Head of caudate nucleus (tissue), 42 donors: ENCODE measurements at places on chromosomes 7 and 10.
A peak's percentile ranks its signal among the peaks of the same experiment; 100 is the strongest.

GRCh38 chr7:47683485-47683898 is 101.6 kb upstream of the TNS3 start:
- no peak for DNase-seq

- DNase-seq, result no peak
Observed at GRCh38 chr7:40880581-40880980, 745.8 kb downstream of the SUGCT start.

GRCh38 chr10:116260599-116260998 is 12.4 kb downstream of the GFRA1 start:
- DNase-seq, result no peak

GRCh38 chr7:107499731-107500130 is 29.9 kb downstream of the GPR22 start:
- no peak for DNase-seq

DNA sequence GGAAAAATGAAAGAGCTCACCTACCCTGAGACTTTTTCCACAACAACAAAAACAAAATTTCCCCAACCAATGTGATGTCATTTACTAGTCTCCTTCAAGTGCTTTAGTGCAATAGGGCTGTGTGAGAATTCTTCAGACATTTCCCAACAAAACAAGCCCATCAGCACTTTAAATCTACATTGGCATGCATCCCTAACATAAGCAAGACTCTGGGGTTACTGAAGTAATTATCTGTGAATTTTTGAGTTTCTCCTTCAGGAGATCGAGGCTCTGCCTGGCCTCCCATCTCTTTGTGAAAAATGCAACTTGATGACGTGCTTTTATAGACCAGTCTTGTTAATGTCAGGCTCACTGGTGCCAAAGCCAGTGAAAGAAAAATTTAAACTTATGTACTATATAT is 255.6 kb downstream of the GFRA1 start:
- DNase-seq, result no peak

GRCh38 chr7:22612776-22613175 is 112.8 kb upstream of the STEAP1B start:
- no peak for DNase-seq

GRCh38 chr7:129370812-129371211 is 63.4 kb upstream of the STRIP2 start:
- no peak for DNase-seq

GRCh38 chr7:77157446-77157845 is 35.0 kb downstream of the CCDC146 start:
- DNase-seq, result no peak

DNA sequence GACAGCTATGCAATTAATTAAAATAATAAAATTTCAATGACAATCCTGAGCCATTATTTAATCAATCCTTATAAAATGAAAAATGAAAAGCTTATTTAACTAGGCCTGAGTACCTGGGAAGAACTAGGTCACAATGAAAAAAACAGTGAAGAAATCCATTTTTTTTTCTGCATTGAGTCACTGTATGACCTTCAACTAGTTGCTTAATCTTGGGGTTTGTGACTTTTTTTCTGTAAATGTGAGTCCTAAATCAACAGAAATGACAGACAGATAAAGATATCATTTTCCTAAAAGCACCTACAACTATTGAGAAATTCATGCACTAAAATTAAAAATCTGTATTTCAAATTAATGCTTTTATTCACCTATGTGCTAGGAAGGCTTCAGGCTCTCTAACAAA is 96.8 kb downstream of the TMEM26 start:
- no peak for DNase-seq

DNA sequence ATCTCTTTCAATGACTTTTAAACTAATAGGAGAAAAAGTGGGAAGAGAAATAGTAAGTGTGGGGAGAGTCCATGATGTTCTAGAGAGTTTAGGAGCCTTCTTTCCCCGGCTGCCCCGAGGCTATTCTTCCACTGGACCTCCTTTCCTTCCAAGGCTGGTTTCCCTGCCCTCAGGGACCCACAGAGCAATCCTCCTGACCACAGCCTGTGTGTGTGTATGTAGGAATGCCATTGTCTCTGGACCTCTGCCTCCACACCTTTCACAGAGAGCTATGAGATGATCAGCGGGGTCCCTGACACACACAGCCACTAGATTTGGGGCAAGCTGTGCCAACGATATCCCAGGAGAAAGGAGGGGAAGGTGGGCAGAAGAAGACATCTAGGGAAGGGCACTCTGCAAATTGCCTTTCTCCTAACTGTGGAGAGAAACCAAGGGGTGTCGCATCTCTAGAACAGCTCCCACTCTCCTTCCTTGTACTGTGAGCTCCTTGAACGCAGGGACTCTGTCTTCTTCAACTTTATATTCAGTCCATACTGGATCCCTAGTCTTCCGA is 13.3 kb upstream of the CHCHD3 start:
- DNase-seq, result no peak

DNA sequence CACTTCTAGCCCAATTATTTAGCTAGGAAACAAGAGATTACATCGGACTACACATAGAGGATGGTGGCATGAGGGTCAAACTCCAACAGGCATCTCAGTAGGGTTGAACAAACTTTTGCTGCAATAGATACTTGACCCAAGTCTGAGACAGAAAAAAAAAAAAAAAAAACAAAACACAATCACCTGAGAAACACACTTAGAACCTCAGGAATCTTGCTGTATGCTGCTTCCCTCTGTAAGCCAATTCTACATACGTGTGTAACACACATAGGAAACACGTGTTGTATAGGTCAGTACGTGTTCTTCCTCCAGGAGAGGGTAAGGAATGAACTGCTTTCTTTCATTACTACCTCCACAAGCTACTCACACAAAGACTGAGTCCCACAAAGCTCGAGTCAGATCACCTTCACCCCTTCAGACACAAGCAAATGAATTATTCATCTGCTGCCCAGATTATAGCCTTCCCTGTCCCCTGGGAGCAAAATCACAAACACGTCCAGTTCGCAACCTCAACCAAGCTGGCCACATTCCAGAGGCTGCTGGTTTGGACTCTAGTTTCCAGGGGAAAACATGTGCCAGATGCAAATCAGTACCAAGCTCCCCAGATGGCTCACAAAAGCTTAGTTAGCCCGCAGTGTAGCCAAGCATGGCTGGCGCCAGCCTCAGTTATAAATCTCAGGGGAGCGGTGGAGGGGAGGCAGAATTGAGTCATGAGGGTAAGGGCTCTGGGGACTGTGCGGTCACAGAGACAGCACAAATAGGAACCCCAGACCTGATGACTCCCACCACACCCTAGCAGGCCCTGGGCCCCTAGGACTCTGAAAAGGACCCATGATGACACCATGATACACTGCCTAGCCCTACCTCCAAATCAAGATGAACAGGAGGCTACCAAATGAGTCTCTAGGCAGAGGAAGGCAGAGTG is 15.1 kb downstream of the PSAP start:
- peak; percentile 91 for DNase-seq

GRCh38 chr10:31768467-31768866 is 160.2 kb downstream of the ARHGAP12 start:
- DNase-seq, result no peak

DNA sequence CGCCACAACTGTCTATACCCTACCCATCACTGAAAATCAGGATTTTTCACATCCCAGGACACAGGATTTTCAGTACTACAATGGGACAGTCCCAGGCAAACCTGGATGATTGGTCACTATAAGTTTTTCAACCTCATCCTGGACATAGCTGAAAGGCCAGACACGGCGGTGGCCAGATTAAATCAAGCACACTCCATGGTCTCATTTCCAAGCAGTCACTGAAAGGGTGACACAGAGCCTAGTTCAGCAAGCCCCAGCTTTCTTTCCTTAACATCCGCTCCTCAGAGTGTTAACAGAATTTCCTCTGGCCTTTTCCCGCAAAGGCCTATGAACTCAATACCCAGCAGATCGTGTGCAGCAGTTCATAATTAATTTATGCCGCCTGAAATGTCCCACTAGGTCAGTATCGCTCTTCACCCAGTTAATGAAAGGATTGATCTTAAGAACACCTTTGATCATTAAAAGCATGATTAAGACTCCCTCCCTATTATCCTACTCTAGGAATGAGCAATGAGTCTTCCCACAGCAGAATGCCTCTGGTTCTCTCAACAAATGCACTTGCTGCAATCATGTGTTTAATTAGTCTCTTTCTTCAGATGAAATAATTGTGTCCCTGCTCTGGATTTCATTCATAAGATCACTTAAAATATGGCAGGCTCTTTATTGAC is 104.0 kb upstream of the NANOS1 start:
- DNase-seq, result no peak

- no peak for DNase-seq
Observed at GRCh38 chr10:69957886-69958555, 94.6 kb upstream of the MACROH2A2 start.

- no peak for DNase-seq
Observed at GRCh38 chr7:135158141-135158655, 10.3 kb downstream of the TMEM140 start.

DNA sequence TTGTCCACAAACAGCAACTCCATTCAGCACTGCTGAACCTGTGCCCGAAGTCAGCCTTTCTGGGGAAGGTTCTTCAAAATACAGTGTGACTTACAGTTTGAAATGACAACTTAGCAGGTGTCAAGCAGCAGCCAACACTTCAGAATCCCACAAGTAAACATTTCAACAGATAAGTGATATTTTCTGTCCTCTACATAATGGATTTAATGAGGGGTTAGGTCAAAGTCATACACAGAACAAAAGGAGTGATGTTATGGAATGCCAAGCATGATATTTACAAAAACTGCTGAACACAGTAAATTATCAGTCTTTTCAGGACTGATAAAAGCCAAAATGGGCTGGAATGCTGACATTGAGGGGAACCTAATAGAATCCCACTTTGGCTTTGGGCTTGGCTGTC is 77.6 kb upstream of the JAZF1 start:
- DNase-seq, result no peak

DNA sequence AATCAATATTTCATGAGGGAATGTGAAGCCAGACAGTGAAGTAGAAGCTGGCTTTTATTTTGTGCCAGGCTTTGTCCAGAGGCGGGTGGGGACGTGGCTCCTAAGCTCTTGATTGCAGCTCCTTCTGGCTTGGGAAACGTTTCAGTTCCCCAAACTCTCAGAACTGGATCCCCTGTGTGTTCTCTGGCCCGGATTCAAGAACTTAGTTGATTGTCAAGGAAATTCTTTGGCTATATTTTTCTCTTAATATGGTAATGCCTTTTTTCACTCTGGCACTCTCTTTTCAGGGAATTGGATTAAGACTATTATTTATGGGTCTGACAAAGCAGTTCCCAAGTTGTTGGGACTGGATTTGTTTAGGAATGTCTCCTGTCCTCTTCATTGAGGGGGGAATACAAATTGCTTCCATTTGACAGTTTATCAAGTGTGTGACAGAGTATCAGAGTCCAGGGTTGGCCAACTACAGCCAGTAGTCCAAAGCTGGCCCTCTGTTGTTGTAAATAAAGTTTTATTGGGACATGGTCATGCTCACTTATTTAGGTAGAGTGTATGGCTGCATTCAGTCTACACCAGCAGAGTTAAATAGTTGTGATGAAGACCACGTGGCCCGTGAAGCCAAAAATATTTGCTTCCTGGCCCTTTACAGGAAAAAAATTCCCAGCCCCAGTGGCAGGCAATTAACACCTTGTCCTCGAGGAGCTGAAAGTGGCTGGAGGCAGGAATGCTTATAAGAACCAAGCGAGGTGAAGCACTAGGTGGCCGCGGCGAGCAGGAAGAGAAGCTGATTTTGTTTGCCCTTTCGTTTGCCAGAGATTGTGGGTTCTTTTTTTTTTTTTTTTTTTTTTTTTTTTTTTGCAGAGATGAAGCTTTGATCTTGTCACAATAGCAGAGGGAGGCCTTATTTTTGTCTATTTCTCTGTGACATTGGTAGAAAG is 34.3 kb downstream of the HTRA1 start:
- no peak for DNase-seq

DNA sequence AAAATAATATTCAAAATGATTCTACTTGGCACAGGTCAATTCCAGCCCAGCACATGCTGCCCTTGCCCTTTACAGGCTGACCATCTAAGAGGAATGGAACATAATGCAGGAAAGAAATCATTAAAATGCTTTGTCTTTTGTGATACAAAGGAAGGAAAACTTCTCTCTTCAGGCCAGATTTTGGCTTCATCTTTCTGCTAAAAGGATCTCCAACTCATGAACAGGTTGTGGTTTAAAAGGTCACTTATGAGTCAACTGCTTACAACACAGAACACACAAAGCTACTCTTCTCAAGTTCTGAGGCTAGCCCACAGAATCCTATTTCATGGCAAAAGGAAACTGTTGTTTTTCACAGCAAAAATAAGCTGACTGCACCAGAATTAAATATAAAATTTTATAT is 197.1 kb downstream of the DOCK4 start:
- DNase-seq, result no peak

DNA sequence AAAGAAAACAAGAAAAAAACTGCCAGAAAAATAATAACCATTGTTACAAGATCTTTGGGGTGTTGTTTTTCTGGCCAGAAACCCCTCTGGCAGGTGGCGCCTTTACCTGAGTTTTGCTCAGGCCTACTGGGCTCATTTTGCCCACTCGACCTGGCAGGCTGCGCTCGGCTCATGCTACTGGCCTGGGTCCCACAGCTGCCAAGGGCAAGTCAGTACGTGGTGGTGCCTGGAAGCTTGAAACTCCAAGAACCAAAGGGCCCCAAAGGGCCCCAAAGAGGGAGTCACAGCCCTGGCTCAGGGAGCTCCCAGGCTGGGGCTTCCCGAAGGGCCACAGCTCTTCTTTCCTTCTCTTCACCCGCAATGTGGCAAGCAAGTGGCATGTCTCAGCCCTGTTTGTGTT is 42.7 kb downstream of the CACUL1 start:
- DNase-seq, result no peak

- DNase-seq, result no peak
Observed at GRCh38 chr7:95986178-95986764, 213.9 kb downstream of the DYNC1I1 start.

- DNase-seq, result no peak
Observed at GRCh38 chr7:41187322-41187721, 515.6 kb downstream of the INHBA start.

GRCh38 chr7:31056775-31057346 is 4.8 kb downstream of the ADCYAP1R1 start:
- DNase-seq, result no peak

GRCh38 chr7:38694326-38694725 is 63.2 kb upstream of the AMPH start:
- DNase-seq, result no peak

GRCh38 chr7:48289656-48290055 is 118.4 kb downstream of the ABCA13 start:
- no peak for DNase-seq

- no peak for DNase-seq
Observed at GRCh38 chr7:111744501-111745155, 182.3 kb upstream of the IMMP2L start.
